Umbilical cord (tissue), 2 donors: ENCODE measurements at places on chromosomes 7 and 10.

GRCh38 chr10:58209669-58210068 is 58.0 kb downstream of the IPMK start:
- DNase-seq = no peak

DNA sequence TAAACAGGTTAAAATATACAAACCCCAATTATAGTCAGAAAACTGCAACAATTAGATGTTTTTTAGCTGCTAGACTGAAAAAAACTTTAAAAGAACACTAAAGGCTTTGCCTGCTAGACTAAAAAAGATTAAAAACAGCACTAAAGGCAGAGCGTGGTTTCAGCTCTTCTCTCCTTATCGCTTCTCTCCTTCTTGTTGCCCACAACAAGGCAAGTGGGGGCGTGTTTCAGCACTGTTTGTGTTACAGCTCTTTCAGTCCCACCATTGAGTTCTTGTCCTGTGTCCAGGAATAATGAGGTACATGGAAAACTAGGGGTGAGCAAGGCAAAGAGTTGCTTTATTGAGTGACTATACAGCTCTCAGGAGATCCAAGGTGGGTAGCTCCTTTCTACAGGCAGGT is 112.3 kb downstream of the HPSE2 start:
- DNase-seq = no peak

GRCh38 chr10:107103174-107104025 is 61.1 kb downstream of the SORCS1 start:
- no peak for DNase-seq

- no peak for DNase-seq
Measured at GRCh38 chr10:76113952-76114351, 682.5 kb downstream of the LRMDA start.

- no peak for DNase-seq
Measured at GRCh38 chr7:561631-562373, 42.2 kb upstream of the PDGFA start.

GRCh38 chr10:110129490-110129889 is 77.9 kb upstream of the MXI1 start:
- DNase-seq = no peak

DNA sequence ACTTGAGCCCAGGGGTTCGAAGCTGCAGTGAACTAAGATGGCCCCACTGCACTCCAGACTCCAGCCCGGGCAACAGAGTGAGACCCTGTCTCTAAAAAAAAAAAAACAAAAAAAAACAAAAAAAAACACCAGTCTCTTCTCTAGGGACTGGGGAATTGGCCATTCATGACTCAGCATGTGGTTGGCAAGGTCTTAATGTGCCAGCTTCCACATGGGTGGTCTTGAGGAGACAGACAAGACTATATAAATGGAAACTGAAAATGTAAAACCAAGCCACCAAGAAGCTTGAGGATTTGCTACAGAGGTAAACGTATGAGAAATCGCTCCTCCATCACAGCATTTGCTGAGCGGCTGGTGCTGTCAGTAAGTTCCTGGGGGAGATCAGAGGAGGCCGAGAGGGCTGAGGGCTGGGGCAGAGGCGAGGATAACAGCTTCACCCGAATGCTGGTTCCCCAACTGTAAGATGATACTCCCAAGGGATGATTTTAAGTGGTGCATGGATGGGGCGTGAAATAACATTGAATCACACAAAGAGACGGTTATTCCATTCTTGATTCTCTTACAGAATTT is 128.7 kb downstream of the C10orf105 start:
- no peak for DNase-seq

DNA sequence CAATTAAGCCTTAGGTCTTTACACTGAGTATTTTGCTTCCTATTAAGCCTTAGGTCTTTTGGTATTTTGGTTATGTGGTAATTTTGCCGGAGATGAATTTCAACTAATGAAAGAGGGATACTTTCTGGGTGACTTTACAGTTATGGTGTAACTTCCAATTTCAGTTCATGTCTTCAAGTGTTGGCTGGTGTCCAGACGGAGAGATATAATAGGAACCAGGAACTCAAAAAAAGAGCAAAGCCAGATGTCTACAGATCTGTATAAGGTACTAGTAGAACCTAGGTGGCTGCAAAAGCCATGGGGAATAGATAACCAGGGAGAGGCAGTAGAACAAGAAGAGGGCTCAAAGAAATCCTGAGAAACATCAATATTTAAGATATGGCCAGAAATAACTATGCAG is 12.3 kb downstream of the ERCC6 start:
- no peak for DNase-seq

DNA sequence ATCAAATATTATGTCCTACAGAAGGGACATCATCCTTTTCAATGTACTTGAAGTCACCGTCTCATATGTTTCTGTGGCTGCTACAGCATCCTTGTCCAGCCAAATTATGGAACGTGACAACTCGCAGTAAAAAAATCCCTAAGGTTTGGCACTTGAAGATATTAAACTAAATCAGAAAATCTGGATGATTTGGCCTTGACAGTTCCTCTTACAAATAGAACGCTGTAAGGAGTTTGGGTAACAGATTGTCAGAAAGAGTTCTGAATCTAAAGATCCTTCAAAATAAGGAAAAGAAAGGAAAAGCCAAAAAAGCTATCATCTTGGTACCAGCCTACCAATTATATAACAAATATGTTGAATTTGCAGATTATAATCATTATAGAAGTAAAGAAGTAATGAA is 21.0 kb downstream of the XRCC2 start:
- DNase-seq = no peak

DNA sequence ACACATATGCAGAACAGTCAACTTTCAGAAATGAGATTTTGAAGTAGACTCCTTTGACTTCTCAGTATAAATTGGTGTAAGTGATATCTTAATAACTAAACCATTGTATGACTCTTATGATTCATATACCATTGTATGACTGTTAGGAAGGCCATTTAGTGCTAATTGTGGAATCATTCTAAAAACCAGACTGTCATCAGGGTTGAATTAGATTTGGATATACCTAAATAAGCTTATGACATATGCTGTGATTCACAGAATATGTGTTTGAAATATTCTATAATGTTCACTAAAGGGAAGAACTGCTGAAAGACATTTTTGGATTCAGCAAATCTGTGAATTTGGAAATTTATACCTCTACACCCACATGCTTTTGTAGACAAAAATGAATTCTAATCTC is 438.1 kb downstream of the MDFIC start:
- DNase-seq = no peak

DNA sequence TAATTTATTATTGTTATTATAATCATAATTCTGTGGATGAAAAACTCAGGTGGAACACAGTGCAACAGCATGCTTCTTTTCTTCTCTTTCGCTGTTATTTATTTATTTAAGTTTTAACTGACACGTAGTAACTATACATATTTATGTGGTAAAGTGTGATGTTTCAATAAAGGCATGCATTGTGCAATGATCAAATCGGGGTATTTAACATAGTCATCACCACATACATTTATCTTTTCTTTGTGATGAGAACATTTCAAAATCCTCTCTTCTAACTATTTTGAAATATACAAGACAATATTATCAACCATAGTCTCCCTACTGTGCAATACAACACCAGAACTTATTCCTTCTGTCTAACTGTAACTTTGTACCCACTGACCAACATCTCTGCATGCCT is 152.5 kb upstream of the LYZL1 start:
- no peak for DNase-seq

- DNase-seq = no peak
Measured at GRCh38 chr7:88888684-88889083, 93.1 kb upstream of the TEX47 start.

- DNase-seq = no peak
Measured at GRCh38 chr7:27712217-27712616, 27.7 kb upstream of the TAX1BP1 start.

- DNase-seq = no peak
Measured at GRCh38 chr7:89238156-89238555, 442.6 kb upstream of the TEX47 start.

DNA sequence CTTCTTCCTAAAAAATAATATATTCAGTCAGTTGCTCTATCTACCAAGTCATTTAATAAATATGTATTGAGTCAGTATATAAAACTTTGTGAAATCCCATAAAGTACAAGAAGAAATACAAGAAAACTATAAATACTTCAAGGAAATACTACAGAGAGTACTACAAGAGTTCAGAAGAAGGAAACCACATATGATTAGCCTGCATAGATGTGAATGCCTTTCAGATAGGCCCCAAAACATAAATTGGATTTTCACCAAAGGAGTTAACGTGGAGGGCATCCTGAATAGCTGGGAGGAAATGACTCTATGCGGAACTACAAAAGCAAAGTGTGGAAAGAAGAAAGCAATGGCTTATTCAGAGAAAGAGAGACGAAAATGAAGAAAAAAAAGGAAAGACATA is 120.1 kb downstream of the LRRN3 start:
- no peak for DNase-seq

DNA sequence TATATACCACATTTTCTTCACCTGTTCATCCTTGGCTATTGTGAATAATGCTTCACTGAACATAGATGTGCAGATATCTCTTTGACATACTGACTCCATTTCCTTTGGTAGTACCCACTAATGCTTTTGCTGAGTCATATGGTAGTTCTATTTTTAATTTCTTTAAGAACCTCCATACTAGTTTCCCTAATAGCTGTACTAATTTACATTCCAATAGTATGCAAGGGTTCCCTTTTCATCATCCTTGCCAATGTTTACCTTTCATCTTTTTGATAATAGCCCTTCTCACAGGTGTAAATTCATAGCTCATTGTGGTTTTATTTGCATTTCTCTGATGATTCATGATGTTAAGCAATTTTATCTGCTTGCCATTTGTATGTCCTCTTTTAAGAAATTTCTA is 159.9 kb downstream of the CALCR start:
- DNase-seq = no peak

GRCh38 chr10:101297901-101298486 is 56.0 kb upstream of the BTRC start:
- no peak for DNase-seq

GRCh38 chr7:146709451-146710027 is 592.9 kb downstream of the CNTNAP2 start:
- DNase-seq = no peak

DNA sequence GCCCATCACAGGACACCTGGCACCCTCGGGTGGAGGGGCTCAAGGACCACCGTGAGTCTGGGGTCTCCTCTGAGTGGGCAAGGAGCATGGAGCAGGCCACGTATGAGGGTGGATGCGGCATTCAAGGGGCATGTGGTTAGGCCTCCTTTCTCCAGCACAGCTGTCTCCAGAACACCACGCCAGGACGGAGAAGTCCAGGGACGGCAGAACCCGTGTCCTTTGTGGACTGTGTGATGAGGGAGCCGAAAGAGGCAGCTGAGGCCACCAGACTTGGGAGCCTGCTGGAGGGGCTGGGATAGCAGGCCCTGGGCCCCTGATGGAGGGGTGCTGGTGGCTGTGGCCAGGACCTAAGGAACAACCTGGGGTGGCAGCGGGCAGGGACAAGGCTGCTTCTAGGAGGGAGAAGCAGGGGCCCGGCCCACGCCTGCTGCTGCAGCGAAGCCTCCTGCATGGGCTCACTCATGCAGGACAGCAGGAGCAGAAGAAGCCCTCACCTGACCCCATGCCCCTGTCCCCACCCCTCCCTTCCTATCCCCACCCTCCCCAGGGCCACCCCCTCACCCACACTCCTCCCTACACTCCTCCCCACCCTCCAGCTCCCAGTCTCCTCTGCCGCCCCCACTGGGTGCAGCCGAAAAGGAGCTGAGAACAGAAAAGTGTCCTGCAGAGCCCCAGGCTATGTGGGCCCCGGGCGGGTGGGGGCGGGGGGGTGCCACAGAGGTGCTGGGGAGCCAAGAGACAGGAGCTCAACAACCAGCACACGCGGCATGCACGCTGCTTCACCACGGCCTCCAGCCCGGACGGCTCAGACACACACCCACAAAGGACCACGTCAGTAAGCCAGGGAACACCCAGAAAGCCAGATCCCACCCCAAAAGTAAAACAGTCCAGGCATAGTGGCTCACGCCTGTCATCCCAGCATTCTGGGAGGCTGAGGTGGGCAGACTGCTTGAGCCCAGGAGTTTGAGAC is 29.7 kb downstream of the ZFAND2A start:
- DNase-seq = no peak

- no peak for DNase-seq
Measured at GRCh38 chr7:1972744-1973143, 260.0 kb downstream of the MAD1L1 start.

DNA sequence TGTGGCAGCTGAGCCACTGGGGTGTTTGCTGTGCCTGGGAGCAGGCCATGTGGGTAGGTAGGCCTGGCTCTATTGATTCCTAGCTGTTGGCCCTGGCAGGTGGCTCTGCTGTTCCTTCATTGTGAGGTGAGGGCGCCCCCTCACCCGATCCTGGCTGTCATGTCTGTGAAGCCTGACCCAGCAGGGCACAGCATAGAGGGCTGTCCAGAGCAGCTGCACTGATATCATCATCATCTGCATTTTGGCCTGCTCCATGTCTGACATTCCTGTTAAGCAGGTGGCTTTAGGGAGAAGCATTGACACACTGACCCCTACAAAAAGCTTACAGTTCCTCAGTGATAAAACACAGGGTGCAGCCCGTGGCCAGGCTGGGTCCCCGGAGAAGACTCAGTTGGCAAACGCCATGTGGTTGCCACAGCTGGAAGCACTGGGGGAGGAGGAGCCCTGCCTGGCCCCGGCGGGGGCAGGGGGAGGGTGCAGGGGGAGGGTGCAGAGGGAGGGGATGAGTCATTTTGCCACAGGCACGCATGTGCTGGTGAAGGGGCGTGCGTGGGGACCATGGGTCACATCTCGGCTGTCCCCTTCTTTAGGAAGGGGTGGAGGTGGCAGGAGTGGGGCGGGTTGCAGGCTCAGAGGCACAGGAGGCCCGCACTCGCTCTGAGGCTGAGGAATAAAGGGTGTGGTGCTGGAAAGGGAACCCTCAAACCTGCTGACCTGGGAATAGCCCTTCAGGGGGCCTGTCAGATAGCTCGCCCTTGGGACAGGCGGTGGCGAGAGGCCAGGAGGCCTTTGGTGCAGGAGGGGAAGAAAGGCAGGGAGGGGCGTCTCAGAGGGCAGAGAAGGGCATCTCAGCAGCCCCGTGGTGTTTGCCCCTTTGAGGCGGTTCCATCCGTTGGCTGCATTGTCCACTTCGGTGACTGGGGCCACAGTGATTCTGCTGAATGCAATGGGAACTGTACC is 31.6 kb downstream of the IKZF1 start:
- no peak for DNase-seq

DNA sequence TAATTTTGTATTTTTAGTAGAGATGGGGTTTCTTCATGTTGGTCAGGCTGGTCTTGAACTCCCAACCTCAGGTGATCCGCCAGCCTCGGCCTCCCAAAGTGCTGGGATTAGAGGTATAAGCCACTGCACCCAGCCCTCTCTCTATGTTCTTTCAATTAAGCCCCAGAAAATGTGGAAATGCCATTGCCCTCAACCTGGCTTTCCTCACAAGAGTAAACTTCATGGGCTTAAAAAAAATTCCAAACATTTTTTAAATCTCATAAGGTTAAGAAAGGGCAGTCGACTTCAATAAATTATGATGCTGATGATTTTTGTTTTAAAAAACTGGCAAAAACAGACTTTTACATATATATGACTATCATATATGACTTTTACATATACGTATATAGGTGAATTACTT is 107.6 kb downstream of the TES start:
- DNase-seq = peak; percentile 52

- DNase-seq = no peak
Measured at GRCh38 chr7:112495156-112495788, 14.5 kb downstream of the LSMEM1 start.

- DNase-seq = no peak
Measured at GRCh38 chr7:75889826-75890225, 11.0 kb downstream of the RHBDD2 start.

GRCh38 chr7:66055321-66055956 is 20.2 kb upstream of the ASL start:
- DNase-seq = no peak
